Upper lobe of right lung (tissue), 1 donor: ENCODE measurements at places on chromosomes 3 and 15. TPM values are rescaled to one million over a fixed set of nuclear protein-coding genes. Genes with fewer than 3 reads are reported as not detected.

Gene LDHAL6B
- not detected for total RNA-seq

Gene MELTF
- 2.3 TPM for total RNA-seq

DNA sequence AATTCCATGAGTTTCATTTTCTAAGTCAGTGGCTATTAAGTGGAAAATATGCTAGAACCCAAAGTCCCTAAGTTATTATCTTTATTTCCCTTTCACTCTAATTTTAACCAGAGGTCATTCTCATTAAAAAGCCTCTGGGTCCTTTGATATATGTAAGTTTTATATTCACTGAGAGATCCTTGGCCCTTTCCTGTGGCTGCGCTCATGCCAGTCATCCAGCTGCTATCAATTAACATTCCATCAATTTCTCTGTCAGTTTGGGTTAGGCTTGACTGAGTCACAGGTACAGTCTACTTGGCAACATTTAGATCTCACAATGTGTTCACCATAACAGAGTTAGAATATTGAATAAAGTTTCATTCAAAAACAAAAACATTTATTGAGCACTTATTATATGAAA lies 58.0 kb upstream of the FBN1 start:
- no peak for DNase-seq

DNA sequence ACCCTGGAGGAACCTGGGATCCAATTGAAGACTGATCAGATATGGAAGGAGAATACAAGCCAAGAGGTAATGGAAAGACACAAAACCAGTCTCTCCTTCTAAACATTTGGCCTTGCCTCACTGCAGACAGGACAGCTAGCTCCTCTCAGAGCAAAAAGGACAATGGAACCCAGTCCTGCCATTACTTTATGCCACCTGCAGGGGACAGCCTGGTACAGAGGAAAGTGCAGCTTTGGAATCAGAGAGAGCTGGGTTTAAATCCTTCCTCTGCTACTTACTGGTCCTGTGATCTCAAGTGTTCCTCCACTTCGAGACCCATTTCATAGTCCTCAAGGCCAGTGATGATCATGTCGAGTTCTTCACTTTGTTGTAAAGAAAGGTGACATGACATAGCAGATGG lies 159.4 kb upstream of the SMAD3 start:
- no peak for DNase-seq

Gene CLSTN2
- total RNA-seq, result 3.0 TPM

GRCh38 chr3:4981294-4981664 lies 2.0 kb downstream of the BHLHE40 start:
- DNase-seq, result no peak

Gene TMEM89
- total RNA-seq, result not detected

GRCh38 chr3:129606636-129607390 lies at the start of gene PLXND1:
Gene PLXND1 (minus strand): TSS chr3:129606676. CDS start chr3:129606639, 37 bp downstream.
- DNase-seq, result peak; percentile 91

Gene BNC1
- total RNA-seq, result 3.1 TPM

- no peak for DNase-seq
Measured at GRCh38 chr3:45781841-45782240, 14.5 kb downstream of the SLC6A20 start.

DNA sequence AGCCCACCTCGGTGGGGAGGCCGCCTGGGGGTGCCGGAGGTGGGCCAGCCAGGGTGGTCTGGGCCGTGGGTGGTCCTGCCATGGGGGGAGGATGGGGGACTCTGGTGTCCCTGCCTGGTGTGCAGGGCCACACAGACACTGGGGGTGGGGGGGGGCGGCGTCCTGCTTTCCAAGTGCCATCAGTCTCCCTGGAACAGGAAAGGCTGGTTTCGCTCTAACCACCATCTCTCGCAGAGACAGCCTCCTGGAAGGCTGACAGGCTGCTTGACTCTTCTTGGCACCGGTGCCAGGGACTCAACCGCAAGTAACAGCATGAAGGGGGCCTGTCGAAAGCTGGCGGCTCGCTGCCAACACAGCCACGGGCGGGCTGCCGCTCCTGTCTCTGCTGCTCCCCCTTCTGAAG lies 40.3 kb downstream of the RGMA start:
- peak; percentile 86 for DNase-seq

DNA sequence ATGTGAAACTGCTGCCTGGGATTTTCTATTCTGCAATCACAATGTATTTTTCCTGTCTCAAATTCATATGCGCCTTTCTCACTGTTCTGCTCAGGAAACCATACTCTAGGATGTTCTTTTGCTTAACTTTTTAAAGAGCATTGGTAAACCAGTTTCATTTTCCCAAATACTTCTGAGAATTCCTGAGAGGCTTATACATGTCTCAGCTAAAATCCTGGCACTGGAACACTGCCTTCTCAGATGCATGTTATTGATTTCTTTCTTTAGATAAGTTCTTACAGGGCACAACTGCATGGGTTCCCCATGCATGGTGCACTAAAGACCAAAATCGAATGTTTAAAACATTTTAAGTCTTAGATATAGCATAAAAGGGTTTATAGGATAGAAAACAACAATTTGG lies 178.3 kb upstream of the PLSCR5 start:
- DNase-seq, result no peak

GRCh38 chr15:78044407-78045155 lies 32.9 kb downstream of the TBC1D2B start:
- no peak for DNase-seq

Gene MB21D2
- total RNA-seq, result 8.0 TPM

Gene IL17RB
- 12.4 TPM for total RNA-seq

DNA sequence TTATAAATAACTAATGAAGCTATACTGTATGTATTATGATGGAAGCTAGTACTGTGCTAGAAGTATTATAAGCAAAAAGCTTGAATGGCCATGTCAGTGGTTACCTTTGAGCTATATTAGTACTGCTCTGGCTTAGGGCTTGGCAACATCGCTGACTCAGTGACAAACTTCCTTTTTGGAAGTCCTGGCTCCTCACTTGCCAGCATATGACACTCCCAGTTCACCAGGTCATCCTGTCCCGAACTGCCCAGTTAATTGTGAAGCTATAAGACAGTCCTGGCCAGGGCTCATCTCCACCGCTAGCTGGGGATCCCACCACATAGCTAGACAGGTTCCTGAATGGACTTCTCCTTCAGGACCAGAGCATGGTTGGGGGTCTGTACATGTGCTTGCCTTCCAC lies 31.9 kb downstream of the RAB8B start:
- no peak for DNase-seq

Gene IFT57
- 135 TPM for total RNA-seq

- DNase-seq, result no peak
Measured at GRCh38 chr15:93212578-93212977, 123.6 kb upstream of the RGMA start.

- DNase-seq, result no peak
Measured at GRCh38 chr3:169846458-169847193, 23.1 kb downstream of the LRRC31 start.
